ENCODE measurements at places on chromosomes 7 and 10.

DNA sequence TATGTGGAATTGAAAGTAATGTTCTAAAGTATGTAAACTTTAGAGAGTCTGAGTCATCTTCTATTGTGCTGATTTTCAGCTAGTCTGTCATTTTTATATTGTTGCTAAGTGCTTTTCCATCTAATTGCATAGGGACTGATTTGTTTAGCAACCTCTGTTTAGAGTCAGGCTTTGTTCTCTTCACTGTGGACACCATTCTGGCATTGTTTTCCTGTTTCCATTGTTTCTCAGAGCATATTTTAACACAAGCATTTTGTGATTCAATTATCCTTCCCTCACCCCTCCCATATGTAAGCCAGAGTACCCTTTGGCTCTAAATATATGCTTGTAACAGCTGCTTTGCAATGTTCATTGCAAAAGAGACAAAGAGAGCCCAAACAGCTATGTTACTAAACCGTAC, 748.4 kb upstream of the PHF14 start:
- peak; percentile 23 for DNase-seq

- DNase-seq = no peak
Observed at GRCh38 chr7:91411060-91411459, 146.8 kb downstream of the FZD1 start.

DNA sequence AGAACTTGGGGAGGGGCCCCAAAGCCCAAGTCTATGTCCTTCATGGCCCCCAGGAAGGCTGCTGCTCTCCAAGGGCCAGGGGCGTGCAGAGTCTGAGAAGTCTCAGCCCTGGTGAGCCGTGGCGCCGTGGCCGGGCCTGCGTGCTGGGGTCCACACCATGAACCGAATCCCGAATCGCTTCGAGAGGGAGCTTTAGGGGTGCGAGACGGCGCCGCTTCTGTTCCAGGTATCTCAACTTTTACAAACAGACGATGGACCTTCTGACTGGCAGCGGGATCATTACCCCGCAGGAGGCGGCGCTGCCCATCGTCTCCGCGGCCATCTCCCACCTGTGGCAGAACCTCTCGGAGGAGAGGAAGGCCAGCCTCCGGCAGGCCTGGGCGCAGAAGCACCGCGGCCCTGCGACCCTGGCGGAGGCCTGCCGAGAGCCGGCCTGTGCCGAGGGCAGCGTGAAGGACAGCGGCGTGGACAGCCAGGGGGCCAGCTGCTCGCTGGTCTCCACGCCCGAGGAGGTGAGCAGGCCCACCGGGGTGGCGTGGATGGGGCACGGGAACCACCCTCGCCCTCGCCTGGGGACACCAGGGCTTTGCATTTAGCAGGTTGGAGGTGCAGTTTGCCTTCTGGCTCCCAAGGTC, 12.7 kb downstream of the STRA8 start:
- no peak for DNase-seq

GRCh38 chr7:92904244-92905131, 68.1 kb upstream of the CDK6 start:
- DNase-seq = no peak

DNA sequence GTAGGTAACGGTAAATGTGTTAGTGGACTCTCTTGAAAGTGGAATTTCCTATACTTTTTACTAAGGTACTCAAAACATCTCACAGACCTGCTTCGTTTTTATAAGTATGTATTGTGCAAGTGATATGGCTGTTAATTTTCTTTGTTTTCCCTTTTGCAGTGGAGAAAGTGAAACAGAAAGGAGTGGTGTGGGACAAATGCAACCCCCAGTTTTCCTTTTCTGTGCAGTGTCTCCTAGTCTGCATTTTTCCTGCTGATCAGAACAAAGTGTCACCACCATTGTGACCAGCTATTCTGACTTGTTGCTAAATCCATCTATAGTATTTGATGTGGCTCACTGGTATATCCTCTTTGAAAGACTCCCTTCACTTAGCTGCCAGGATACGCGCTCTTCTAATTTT, 410.0 kb downstream of the EXOC4 start:
- DNase-seq = no peak

DNA sequence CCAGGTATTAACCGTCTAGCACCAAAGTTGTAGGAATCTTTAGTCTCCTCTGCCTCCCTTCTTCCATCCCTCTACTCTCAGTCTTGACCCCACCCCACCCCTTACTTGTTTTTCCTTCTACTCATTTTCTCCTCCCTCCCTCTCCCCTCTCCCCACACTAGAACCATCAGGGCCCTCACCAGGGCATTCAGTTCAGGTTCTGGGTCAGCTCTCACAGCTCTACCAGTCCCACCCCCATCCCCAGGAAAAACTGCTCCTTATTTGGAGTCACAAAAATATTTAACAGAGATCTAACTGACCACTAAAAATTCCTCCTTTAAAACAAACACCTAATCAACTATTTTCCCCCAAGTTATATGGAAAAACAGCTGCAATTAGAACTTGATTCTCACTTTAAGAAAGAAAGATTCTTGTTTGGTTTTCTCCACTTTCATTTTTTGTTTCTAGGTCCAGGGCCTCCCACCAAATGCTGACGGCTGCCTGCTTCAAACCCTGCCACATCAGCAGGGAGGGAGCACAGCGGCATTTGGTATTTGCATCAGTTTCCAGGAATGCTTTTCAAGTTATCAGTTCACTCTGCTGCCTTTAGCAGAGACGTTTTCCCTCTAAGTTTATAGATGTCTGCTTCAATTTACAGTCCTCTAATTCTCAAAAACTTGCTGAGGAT, 2.8 kb upstream of the COL1A2 start:
- no peak for DNase-seq

DNA sequence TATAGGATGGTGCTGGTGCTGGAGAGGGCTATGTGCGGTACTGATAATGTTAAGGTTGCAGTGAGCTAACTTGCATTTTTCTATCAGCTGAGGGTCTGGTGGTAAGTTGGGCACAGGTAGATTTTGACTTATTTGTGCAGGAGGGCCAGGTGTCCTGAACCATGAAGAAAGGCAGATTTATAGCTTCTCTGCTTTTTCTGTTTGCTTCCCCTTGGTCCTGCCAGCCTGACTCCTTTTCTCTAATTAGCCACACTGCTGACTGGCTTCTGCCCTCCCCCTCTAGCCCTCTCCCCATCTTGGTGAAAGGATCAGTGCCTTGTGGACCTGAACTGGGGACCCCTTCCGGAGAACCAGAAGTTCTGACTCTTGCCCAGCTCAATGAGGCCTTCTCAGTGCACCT, 40.8 kb upstream of the STEAP4 start:
- no peak for DNase-seq

- DNase-seq = no peak
Observed at GRCh38 chr7:150567169-150567568, at the start of gene GIMAP4. TSS of gene GIMAP4 (plus strand) at chr7:150567390. CDS start at chr7:150569902, 2,512 bp downstream.

DNA sequence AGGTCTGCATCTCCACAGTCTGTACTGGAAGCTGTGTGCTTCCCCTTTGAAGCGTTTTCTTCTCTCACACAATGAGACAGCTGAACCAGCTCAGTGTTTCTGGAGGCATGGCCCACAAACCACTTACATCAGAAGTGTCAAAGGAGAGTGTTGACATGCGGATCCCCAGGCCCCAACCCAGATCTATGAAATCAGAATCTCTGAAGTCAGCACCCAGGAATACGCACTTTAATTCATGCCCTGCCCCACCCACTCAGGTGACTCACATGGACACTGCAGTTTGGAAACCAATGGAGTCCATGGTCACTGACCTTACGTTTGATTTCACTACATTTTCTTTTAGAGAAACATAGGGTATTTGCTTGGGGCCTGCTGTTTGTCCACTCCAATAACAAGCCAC, 19.0 kb downstream of the TLL2 start:
- DNase-seq = no peak

DNA sequence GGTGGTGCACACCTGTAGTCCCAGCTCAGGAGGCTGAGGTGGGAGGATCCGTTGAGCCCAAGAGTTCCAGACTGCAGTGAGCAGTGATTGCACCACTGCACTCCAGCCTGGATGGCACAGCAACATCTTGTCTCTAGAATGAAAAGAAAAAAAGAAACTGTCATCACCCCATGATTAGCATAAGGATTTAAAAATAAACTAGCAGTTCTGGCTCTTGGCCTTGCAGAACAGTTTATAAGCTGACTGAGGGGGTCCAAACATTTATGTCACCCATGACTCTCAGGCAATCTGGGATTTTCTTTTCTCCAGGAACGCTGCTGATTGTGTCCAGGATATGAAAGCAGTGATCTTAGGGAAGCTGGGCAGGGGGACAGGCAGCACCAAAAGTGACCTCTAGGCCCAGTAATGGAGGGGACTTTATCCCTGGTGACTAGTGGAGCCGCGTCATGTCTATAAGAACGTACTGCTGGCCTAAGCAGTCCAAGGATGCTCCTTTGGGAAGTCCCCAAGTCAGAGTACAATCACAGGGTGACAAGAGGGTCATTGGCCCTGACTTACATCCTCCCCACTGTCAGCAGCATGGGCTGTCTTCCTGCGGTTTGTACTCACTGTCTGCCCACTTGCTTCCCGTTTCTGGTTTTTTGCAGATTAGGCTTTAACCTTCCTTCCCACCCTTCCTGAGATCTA, 177.4 kb downstream of the ARHGAP12 start:
- no peak for DNase-seq

- DNase-seq = no peak
Observed at GRCh38 chr10:44845361-44846175, 65.6 kb upstream of the TMEM72 start.

DNA sequence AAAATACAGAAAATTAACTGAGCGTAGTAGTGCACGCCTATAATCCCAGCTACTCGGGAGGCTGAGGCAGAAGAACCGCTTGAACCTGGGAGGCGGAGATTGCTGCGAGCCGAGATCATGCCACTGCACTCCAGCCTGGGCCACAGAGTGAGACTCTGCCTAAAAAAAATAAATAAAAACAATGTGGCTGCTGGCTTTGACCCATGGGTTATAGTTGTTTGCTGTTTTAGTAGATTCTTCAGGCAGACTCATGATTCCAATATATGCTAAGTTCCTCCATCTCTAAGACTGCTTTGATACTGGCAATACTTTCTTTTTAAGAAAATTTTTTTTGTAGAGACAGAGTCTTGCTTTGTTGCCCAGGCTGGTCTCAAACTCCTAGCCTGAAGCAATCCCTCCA, 8.4 kb downstream of the OLAH start:
- no peak for DNase-seq

DNA sequence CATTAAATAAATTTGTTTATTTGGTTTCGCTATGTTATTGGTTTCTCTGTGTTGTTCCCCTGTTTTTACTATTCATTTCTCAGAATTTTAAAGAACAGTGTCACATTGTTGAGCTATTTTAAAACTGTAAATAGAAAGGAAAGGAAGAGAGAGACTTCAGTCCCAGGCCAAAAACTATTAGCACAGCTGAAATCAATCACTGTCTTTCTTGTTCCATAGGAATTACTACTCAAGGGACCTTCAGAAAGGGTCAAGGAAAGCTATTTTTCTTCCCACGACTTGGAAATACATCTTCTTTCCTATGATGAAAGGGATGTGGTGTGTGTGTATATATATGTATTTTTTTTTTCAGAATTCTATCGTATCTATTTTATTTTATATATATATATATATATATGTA, 29.0 kb upstream of the GNAT3 start:
- DNase-seq = no peak

DNA sequence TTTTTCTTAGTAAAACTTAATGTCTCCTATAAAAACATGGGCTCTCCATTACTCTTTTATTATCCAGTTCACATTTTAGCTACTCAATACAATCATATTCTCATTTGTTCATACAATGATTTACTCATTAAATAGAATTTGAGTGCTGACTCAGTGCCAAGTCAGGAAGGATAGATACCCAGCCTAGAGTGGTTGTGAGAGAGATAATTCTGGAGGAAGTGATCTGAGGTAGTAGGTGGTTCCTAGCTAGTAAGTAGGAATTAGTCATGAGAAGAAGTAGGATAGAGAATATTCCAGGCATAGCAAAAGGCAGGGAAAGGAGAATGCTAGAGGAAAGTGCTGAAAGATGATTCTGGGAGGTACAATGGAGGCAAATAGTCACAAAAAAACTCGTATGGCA, 133.5 kb upstream of the MBL2 start:
- no peak for DNase-seq

- no peak for DNase-seq
Observed at GRCh38 chr7:85081392-85081791, 105.5 kb downstream of the SEMA3D start.

- no peak for DNase-seq
Observed at GRCh38 chr7:31856337-31856736, 169.3 kb downstream of the PPP1R17 start.

DNA sequence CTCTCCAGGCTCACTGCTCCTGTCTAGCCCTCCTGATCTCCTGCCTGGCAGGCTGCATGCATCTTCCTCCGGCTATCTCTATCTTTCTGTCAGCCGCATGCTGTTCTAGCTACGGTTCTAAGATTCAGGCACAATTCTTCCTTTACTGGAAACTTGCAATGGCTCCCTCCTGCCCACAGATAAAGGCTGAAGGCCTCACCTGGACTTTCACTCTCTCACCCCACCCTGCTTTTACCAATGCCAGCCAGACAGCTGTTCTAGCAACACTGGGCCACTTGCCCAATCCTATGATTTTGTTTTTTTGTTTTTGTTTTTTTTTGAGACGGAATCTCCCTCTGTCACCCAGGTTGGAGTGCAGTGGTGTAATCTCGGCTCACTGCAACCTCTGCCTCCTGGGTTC, 38.3 kb downstream of the BEND7 start:
- no peak for DNase-seq

- DNase-seq = no peak
Observed at GRCh38 chr10:99303899-99304861, 25.0 kb upstream of the CNNM1 start.

DNA sequence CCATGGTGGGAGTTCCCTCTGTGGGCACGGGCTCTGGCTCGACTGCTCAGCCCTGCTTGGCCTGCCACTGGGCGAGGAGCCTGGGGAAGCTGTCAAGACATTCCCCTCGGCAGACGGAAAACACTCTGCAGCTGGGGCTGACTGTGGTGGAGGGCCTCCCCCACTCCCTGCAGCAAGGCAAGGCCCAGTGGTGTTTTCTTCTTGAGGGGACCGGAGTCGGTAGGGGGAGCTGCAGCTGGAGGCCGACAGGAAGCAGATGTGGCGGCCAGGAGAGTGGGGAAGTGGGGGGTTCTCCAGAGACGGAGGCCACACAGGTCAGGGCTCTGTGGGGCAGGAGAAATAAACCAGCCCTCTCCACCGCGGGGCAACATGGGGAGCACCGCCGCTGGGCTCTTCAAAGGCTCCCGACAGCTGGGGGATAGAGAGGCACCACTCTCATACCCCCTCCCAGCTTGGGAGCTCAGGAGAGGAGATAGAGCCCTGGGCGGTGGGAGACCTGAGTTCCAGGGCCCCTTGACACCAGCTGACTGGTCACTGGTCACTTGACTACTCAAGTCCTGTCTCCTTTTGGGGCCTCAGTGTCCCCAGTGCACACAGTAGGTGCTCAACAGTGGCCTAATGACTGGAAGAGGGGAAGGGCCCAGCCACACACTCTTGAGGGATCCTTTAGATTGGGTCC, 43.4 kb downstream of the PPIF start:
- no peak for DNase-seq

DNA sequence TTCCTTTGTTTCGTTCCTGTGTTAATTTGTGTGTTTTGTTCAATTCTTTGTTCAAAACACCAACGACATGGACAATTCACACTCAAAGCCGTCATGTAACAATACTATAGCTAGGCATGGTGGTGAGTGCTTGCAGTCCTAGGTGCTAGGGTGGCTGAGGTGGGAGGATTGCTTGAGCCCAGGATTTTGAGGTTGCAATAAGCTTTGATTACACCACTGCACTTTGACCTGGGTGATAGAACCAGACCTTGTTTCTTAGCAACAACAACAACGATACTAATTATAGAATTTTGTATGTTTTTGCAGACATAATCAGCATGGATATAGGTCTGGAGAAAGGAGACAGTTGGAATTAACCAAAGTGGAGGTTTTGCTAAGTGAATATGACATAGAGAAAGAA, 936.2 kb downstream of the PCDH15 start:
- DNase-seq = no peak
